ENCODE measurements at places on chromosomes 7 and 10.

DNA sequence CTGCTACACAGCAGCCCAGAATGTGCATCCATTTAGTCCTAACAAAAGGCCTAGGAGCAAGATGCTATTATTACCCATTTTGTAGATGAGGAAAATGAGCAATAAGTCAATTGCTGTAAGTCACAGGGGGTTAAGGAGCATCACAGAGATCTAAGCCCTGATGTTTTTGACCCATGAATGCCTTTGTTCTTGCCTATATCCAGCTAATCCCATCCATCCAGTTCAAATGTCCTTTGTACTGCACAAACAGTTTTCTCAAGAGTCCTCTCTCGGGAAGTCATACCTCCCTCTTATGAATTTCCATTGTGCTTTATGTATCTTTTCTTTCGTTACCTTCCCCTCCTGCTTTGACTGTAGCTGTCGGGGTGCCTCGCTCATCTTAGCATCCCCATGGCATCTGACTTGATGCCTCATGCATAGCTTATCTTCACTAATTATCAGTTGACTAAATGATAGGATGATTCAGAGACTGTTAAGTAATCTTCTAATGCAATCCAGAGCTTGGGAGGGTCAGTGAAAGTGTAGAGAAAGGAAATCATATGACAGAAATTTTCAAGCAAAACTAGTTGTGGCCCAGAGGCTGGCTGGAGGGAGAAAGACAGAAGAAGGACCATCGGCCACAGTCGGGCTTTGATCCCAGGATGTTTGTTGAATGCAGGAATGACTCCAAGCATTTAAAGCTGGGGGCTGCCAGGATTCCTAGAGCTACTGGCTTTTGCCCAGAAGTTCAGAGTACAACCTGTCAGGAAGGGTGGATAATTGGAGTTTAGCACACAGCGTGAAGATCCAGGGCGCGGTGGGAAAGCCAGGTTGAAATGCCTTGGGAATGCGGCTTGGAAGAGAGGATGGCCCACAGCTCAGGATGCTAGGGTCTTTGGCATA, 23.5 kb downstream of the BLVRA start:
- no peak for DNase-seq

- no peak for DNase-seq
Measured at GRCh38 chr7:3042861-3043489, 692 bp downstream of the CARD11 start.

DNA sequence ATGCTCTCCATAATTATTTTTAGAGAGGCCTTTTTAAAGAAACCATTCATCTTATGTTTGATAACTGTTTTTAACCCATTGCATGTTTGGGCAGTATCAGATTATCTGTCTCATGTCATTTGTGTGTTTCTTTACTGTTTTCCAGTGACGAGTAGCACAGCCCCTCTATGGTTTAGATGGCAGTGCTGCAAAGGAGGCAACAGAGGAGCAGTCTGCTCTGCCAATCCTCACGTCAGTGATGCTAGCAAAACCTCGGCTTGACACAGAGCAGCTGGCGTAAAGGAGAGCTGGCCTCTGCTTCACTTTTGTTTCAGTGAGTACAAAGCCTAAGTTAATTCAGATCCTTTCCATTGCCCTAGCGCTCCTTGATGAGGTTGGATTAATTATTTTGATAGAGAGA, 80.4 kb upstream of the GARIN1A start:
- no peak for DNase-seq

- no peak for DNase-seq
Measured at GRCh38 chr7:111368381-111369065, 193.8 kb downstream of the IMMP2L start.

DNA sequence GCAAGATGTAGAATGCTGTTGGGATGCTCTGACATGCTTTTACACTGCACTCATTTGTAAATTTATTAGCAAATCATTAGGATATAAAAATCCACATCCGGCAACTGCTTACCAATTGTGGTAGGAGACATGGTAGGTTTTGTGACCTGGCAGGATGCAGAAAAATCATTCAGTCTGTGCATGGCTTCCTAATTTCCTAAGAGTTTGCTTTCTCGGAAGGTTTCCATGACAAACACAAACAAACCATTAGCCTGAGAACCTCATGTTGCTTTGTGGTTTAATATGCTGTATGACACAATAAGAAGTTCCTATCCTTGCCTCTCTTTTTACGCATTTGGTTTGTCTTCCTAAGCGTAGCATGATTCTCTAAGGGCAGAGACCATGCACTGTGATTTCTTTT, 14.7 kb upstream of the LMBR1 start:
- DNase-seq = no peak

DNA sequence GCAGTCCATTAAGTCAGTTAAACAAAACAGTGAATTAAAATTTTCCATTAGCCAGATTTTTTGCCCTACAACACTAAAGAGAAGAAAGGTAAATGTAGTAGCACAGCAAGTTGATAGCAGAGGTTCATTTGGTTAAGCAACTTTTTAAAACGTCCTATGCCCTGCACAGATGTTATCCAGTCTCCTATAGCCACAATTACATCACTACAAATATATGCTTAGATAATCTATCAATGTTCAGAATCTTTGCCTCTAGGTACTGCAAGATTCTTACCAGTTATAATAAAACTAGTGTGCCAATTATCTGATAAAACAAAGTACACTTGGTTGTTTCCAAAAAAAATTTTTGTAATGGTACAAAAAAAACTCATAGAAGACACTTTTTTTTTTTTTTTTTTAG, 175.5 kb upstream of the MYO3A start:
- DNase-seq = no peak

GRCh38 chr10:29790207-29790606, 155.4 kb upstream of the SVIL start:
- DNase-seq = no peak

DNA sequence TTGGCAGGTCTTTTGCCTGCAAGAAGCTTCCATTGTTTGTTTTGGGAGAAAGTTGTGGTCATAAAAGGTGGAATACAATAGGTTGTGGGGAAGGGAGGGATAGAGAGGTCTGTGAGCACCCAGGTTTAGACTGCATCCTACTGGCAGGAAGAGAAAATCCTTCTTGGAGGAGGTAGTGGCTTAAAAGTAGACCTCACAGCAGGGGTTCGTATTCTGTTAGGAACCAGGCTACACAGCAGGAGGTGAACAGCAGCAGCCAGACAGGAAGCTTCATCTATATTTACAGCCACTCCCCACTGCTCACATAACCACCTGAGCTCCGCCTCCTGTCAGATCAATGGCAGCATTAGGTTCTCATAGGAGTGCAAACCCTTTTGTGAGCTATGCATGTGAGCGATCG, 245.3 kb downstream of the NSUN6 start:
- no peak for DNase-seq

DNA sequence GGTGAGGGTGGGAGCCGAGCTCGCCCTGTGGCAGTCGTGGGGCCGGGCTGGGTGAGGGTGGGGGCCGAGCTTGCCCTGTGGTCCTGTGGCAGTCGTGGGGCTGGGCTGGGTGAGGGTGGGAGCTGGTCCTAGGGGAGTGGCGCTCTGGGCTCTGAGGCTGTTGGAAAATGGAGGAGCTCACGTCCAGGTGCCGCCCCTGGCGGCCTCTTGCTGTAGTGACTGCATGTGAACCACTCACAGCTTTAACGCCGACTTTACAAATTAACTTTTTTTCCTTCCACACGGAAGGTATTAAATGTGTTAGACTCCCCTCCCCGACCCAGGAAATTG, 312.6 kb downstream of the WDR37 start:
- DNase-seq = no peak

- no peak for DNase-seq
Measured at GRCh38 chr7:149714910-149715471, 58.4 kb downstream of the ZNF467 start.
